Stimulated activated CD8-positive, alpha-beta memory T cell treated with anti-CD3 and anti-CD28 coated beads, Interleukin-7, amount 100 ng/mL, for 4 hours (primary cell): ENCODE measurements at places on chromosomes 5 and 9.

DNA sequence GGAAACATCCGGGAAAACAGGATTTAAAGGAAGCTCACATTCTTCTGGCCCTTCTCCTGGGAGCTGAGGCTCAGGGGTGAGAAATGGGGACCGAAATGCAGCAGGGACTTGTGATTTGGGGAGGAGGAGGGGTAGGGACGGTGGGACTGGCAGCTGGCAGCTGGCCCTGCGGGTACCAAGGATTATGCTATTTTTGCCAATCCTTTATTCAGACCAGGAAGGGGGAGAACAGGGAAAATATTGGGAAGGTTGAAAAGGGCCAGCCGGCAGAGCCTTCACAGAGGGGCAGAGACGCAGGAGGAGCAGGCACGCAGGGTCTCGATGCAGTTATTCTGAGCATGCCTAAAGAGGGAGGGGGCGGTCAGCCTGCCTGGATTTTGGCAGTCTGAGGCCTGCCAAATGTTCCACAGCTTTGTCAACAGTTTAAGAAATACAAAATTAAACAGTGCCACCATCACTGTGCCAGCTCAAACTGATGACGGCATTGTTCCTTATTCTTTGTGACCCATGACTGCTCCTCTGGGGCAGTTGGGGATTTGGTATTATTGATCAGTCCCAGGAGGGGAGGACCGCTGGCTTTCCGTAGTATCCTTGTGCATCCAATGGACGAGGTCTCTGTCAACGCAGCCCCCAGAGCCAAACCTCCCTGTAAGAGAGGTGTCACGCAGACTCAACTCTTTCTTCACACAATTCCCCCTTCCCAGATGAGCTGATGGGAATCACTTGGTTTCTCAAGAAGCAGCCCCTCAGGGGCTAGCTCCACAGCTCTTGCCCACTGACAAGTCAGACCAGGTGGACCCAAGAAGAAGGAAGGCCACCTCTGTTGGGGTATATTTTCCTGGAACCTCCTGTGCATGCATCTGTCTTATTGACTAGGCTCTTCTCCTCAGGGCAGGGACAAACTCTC is 553.3 kb downstream of the BNC2 start:
- no peak for DNase-seq

GRCh38 chr5:74035521-74035937 is 409.5 kb downstream of the ARHGEF28 start:
- no peak for DNase-seq

DNA sequence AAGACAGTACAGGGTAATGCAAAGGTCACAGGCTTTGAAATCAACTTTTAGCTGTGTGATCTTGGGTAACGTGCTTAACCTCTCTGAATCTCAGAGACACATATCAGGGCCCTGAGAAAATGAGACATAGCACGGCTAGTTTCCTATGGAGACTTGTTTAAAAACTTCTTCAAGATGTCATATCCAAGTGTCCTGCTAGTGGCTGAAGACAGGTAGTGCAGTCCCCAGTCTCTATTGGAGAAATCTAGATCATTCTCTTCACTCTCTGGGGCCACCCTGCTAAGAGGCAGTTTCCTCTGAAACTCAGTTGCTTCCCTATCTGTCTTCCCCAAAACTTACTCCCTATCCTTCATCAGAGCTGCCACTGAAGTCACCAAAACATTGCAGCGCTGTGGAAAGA is 30.3 kb upstream of the GRXCR2 start:
- DNase-seq: no peak

GRCh38 chr9:132141344-132141947 is 20.4 kb upstream of the NTNG2 start:
- no peak for DNase-seq

DNA sequence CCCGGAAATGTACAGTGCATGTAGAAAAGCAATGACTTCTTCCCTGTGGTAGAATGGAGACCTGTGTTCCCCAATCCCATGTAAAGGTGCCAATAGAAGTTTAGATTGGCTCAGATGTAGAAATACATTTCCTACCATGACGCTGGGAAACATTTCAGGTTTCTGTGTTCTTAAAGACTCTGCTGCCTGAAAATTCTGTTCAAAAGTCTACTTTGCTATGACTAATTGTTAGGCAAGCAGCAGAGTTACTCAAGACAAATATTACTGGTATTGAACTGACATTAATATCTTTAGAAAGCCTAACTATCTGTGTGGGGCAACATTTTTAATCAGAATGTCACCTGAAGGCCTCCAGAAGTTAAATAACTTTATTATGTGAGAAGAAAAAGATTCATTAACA is 75.5 kb upstream of the ELL2 start:
- no peak for DNase-seq

GRCh38 chr5:135211083-135211790 is 177.2 kb upstream of the PITX1 start:
- no peak for DNase-seq

DNA sequence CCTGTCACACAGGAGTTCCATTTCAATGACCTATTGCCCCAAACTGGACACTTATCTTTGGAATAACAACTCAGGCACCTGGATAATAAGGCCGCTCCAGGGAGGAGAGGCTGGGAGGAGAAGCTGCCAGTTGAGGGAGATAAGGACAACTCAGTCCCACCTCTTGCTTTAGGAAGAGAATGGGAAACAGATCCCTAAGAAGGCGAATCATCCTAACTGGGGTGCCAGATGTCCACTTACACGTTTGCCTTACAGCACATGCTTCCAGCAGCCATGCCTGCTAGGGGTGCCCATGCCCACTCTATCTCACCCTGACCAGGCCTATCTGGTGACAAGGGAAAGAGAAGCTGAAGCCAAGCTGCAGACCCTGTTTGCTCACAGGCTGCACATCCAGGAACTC is 6.5 kb downstream of the HK3 start:
- no peak for DNase-seq

DNA sequence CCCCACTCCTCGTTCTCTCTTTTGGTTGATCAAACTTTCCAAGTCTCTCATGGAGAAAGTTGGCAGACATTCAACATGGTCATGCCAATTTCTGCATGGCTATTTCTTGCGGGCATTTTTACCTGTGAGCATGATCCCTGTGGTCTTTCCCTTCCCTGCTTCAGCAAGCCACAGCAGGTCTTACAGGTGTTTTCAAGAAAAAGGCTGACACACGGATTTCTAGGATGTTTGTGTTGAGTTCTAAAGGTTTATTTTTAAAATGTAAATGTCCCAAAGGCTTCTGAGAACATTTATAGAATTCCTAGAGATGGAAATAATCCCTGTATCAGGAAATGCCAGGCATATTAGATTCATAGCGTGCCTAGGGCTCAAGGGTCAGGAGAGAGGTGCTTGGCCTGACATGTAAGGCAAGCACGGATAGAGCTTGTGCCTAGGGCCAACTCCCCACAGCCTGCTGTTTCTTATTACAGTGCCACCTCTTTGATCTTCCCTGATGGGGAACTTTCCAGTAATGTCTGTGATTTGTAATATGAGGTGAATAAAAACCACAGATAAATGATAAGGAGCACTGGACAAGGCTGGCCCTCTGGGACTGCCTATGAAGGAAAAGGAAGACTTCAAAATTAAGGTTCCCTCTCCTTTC is 79.8 kb downstream of the MUSK start:
- DNase-seq: no peak

DNA sequence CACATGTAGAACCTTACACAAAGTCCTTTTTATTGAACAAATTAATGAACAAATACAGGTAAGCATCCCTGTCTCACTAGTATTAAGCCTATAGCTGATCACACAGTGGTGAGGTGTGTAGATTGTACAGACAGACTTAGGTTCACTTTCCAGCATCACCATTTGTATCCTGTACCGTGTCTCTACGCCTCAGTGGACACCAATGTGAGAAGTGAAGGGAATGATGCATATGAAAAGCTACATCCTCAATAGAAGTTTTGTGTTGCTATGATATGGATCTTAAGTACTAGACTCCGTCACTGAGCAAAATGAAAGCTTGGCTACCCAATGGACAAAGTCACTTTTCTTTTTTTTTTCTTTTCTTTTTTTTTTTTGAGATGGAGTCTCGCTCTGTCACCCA is 46.6 kb downstream of the UGCG start:
- DNase-seq: no peak

- no peak for DNase-seq
Measured at GRCh38 chr5:15807248-15807647, 307.3 kb downstream of the FBXL7 start.

DNA sequence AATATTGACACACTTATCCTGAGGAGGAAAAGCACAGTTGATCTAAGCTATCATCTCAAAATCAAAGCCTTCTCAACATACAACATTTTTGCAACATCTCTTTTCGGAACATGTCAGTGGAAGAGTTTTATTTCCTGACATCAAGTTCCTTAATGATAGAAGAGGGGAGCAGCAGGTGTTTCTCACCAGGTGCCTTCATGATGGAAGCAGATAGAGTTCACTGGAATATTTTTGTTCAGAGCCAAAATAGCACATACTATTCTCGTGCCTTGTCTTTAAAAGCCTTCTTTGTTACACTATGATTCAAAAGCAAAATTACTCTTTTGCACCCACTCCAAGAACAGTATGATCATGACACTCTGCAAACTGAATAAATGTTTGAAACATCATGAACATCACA is 176.9 kb upstream of the CCNG1 start:
- DNase-seq: no peak

- no peak for DNase-seq
Measured at GRCh38 chr9:38644601-38645000, 24.2 kb upstream of the ANKRD18A start.

GRCh38 chr9:112665347-112665746 is 52.6 kb downstream of the INIP start:
- DNase-seq: no peak

GRCh38 chr5:60148366-60148765 is 254.8 kb upstream of the PDE4D start:
- no peak for DNase-seq

GRCh38 chr9:118533101-118533500 is 828.9 kb downstream of the TLR4 start:
- DNase-seq: no peak

DNA sequence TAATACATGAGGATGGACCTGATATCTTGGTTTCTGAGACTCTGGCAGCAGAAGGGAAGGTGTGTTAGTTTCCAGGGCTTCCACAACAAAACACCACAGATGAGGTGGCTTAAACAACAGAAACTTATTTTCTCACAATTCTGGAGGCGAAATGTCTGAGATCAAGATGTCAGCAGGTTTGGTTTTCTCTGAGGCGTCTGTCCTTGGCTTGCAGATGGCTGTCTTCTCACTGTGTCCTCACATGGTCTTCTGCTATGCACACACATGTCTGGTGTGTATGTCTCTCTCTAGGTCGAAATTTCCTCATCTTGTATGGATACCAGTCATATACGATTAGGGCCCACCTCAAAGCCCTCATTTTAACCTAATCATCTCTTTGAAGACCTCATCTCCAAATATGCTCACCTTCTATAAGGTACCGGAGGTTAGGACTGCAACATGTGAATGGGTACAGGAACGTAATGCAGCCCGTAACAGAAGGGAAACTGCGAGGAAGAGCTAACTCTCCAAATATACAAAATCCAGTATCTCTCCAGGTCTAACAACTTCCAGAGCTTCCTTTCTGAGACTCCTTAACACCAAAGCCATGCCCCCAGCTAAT is 139.8 kb upstream of the SMARCA2 start:
- DNase-seq: no peak

GRCh38 chr9:8349376-8349775 is 549.8 kb upstream of the DMAC1 start:
- no peak for DNase-seq

DNA sequence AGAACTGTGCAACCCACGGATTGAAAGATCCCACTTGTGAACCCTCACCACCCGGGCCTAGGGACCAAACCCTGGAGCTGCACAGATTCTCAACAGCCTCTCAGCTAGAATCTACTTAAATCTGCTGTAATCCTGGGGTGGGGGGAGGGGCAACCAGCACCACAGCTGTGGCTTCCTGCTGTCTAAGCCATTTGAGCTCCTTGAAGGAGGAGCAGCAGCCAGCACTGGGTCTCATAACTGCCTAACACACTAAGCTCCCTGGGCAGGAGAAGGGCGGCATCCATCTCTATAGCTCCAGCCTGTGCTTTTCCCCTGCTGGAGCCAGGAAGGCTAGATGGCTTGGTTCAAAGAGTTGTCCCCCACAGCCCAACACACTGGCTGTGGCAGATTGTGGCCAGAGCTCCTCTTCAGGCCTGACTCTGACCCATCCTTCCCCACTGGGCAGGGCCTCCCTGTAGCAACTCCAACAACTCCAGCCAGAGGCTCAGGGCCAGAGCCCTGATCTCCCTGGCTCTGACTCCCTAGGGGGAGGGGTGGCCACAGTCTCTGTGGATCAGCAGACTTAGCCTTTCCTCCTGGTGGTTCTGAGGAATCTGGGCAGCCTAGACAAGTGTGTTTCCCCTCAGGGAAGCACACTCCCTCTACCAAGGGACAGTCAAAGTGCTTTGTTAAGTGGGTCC is 72.0 kb upstream of the C9orf72 start:
- DNase-seq: no peak

- no peak for DNase-seq
Measured at GRCh38 chr9:113609562-113610318, 146.2 kb downstream of the RGS3 start.

DNA sequence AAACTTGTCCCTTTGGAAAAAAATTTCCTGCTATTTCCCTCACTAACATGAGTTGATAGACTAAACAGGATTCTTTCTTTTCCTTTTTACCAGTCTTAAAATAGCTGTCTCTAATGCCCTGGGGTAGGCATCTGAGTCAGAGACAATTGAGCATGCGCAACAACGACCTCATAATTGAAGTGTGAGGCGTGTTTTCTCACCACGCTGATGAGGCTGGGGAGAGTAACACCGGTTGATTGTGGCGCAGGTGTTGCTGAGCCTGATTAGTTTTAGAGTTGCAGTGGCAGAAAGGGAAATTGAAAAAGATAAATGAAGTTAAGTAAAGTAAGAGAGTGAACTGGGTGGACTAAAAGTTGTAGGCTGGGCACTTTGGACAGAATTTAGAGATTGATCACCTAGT is 213.7 kb downstream of the TLR4 start:
- no peak for DNase-seq

DNA sequence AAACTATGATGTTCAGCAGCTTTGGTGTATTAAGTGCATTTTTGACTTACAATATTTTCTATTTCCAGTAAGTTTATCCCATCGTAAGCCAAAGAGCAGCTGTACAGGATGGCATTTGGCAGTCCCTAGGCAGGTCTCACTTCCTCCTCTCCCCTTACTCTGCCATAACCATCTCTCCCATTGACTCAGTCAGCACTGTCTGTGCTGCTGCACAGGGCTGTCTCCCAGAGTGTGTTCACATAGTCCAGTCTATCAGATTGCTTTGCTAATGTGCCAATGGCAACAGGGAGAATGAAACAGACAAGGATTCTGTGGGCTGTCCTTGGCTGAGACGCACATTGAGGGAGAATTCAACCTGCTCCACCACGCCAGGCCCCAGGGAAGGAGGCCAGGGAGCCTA is 47.0 kb upstream of the CAST start:
- no peak for DNase-seq

GRCh38 chr5:15850939-15851341 is 328.7 kb downstream of the MARCHF11 start:
- no peak for DNase-seq

GRCh38 chr5:1536871-1537602 is 13.3 kb upstream of the LPCAT1 start:
- no peak for DNase-seq

- no peak for DNase-seq
Measured at GRCh38 chr5:157732596-157733262, 1.5 kb downstream of the THG1L start.

GRCh38 chr9:123267481-123268198 is 746 bp downstream of the STRBP start:
- no peak for DNase-seq

- DNase-seq: no peak
Measured at GRCh38 chr5:89756955-89757354, 652.6 kb downstream of the CETN3 start.
